ENCODE measurements at places on chromosomes 2 and 18. TPM values are rescaled to one million over a fixed set of nuclear protein-coding genes. Genes with fewer than 3 reads are reported as not detected.

DNA sequence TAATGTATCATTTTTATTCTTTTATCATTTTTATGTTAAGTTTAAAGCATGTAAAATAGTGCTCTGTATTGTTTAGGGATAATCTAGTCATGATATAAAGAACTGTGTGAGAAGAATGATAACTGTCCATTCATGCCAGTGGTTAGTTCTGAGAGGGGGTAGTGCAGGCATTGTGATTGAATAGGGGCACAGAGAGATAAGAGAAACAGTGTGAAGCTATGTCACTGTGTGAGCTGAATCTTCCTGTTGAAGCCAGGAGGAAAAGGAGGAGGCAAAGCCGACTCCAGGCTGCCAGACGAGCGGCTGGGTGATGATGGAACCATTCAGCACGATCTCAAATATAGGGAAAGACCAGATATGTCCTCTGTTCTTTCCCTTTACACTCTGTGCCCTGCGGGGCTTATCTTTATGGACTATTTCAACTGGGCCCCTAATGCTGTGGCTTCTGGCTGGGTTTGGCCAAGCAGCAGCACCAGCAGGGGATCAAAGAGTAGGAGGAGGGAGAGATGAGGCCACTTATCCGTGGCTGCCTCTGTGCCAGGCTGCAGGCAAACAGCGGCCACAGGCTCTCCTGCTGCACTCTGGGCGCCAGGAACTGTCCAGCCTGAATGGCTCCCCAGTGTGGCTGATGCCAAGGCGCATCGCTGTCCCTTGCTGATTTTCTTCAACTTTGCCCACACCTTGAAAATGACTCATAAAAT lies 128.0 kb downstream of the SPP2 start:
- no peaks in the 10 kb centered on the region for H3K36me3 ChIP-seq
- no peak overlapping the region for H3K4me3 ChIP-seq
- H3K27me3 ChIP-seq: peaks cover 10% of the 10 kb centered on the region
- no peaks in the 10 kb centered on the region for H3K4me1 ChIP-seq

- H3K4me1 ChIP-seq: no peaks in the 10 kb centered on the region
- no peak for DNase-seq
- no peaks in the 10 kb centered on the region for H3K27me3 ChIP-seq
- H3K27ac ChIP-seq: no peak overlapping the region
These were observed 130.6 kb downstream of the ZEB2 start for GRCh38 chr2:144389151-144389929.

DNA sequence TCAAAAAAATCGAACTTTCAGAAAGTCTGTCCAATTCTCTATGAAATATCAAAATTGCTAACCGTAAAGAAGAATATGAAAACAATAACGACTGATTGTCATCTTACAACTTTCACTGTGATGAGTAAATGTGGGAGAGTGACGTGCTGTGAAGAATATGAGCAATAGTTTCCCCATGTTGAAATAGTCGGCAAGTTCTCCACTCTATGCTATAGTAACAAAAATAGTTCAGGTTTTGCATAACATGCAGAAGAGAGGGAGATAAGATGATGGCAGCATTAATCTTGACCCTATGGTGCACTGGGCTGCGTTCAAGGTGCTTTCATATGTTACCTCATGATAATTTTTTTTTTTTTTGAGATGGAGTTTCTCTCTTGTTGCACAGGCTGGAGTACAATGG lies 196.8 kb upstream of the CYRIA start:
- no peak overlapping the region for H3K4me3 ChIP-seq
- DNase-seq: no peak
- no peaks in the 10 kb centered on the region for H3K27me3 ChIP-seq
- no peak overlapping the region for H3K27ac ChIP-seq

DNA sequence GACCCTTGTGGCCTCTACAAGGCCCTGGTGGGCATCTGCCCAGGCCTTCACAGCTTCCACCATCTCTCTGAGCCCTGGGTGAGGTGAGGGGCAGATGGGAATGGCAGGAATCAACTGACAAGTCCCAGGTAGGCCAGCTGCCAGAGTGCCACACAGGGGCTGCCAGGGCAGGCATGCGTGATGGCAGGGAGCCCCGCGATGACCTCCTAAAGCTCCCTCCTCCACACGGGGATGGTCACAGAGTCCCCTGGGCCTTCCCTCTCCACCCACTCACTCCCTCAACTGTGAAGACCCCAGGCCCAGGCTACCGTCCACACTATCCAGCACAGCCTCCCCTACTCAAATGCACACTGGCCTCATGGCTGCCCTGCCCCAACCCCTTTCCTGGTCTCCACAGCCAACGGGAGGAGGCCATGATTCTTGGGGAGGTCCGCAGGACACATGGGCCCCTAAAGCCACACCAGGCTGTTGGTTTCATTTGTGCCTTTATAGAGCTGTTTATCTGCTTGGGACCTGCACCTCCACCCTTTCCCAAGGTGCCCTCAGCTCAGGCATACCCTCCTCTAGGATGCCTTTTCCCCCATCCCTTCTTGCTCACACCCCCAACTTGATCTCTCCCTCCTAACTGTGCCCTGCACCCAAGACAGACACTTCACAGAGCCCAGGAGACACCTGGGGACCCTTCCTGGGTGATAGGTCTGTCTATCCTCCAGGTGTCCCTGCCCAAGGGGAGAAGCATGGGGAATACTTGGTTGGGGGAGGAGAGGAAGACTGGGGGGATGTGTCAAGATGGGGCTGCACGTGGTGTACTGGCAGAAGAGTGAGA lies 2.0 kb downstream of the PROC start:
- DNase-seq: no peak
- H3K4me3 ChIP-seq: no peak overlapping the region
- H3K27me3 ChIP-seq: peaks cover 19% of the 10 kb centered on the region
- no peak overlapping the region for H3K27ac ChIP-seq
- peaks cover 31% of the 10 kb centered on the region for H3K4me1 ChIP-seq

DNA sequence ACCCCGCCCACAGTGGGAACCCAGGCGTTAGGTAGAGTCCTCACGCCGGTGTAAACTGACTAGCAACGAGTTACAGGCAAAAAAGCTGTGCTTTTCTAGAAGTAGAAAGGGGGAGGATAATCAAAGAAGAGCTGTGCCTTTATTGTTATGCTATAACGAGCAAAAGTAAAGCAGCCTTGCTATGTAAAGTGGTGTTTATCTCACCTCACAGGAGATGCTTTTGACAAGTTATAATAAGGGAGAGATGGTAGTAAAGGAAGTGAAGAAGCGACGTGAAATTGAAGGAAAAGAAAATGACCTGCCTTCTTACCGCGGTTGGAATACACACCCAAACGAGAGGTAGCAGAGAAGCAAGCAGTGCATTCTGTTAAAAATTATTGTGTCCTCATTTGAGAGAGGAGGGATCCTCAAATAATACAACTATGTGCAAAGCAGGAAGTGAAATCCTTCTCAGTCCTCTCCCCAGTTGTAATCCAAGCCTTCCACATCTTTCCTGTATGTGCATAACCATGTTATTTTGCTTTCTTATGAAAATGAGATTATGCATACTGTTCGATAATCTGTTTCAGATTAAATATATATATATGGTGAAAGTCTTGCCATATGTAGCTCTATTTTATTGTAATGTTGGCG lies 962 bp downstream of the TANK start:
- peak overlapping the region; percentile 91 for H3K4me3 ChIP-seq
- H3K4me1 ChIP-seq: peaks cover 52% of the 10 kb centered on the region
- no peak for DNase-seq

- no peaks in the 10 kb centered on the region for H3K36me3 ChIP-seq
- no peaks in the 10 kb centered on the region for H3K27me3 ChIP-seq
- no peak overlapping the region for H3K27ac ChIP-seq
- peaks cover 3% of the 10 kb centered on the region for H3K4me1 ChIP-seq
These were observed 87.0 kb downstream of the GBX2 start for GRCh38 chr2:236081171-236081570.

DNA sequence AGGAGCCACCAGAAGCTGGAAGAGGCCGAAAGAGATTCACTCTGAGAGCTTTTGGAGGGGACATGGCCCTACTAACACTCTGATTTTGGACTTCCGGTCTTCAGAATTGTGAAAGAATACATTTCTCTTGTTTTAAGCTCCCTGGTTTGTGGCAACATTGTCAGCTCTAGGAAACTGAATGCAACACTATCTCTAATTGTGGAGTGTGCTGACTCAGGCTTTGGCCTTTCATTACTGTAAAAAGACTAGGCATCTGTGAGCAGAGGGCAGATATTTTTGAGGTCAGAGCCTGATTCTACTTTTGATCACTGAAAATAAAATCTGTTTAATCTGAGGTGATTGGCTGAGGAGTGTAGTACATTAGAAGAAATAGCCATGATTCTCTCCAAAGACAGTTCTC lies 185.4 kb upstream of the FAM98A start:
- H3K4me1 ChIP-seq: no peaks in the 10 kb centered on the region
- no peaks in the 10 kb centered on the region for H3K27me3 ChIP-seq
- no peaks in the 10 kb centered on the region for H3K36me3 ChIP-seq
- H3K27ac ChIP-seq: no peak overlapping the region
- no peak overlapping the region for H3K4me3 ChIP-seq

- peaks cover 29% of the 10 kb centered on the region for H3K4me1 ChIP-seq
- H3K4me3 ChIP-seq: no peak overlapping the region
- H3K27ac ChIP-seq: no peak overlapping the region
- DNase-seq: no peak
These were observed 92.6 kb downstream of the VAPA start for GRCh38 chr18:10006311-10006893.

DNA sequence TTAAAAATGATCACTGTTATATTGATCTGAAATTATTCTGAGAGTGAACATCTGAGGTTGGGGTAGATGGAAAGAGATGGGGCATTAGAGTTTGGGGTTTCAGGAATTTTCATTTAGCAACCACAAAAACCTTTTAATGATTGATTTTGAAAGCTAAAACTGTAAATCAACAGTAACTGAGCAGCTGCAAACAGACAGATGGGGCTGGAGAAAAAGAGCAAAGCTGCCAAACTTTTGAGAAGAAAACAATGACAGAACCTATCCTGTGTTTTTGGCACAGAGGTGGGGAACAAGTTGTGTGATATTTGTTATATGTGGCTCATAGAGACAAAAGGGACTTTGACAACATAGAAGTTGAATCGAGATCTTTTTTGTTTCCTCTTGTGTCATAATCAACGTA lies 415.8 kb upstream of the DSEL start:
- no peaks in the 10 kb centered on the region for H3K4me1 ChIP-seq
- no peak for DNase-seq
- H3K4me3 ChIP-seq: no peak overlapping the region
- no peaks in the 10 kb centered on the region for H3K36me3 ChIP-seq

- H3K4me3 ChIP-seq: no peak overlapping the region
- H3K4me1 ChIP-seq: peaks cover 20% of the 10 kb centered on the region
- no peak overlapping the region for H3K27ac ChIP-seq
These were observed 149.3 kb downstream of the HAUS1 start for GRCh38 chr18:46253498-46253897.

- DNase-seq: no peak
- H3K27me3 ChIP-seq: no peaks in the 10 kb centered on the region
- no peaks in the 10 kb centered on the region for H3K36me3 ChIP-seq
These were observed 105.5 kb downstream of the COPS8 start for GRCh38 chr2:237190966-237191713.

DNA sequence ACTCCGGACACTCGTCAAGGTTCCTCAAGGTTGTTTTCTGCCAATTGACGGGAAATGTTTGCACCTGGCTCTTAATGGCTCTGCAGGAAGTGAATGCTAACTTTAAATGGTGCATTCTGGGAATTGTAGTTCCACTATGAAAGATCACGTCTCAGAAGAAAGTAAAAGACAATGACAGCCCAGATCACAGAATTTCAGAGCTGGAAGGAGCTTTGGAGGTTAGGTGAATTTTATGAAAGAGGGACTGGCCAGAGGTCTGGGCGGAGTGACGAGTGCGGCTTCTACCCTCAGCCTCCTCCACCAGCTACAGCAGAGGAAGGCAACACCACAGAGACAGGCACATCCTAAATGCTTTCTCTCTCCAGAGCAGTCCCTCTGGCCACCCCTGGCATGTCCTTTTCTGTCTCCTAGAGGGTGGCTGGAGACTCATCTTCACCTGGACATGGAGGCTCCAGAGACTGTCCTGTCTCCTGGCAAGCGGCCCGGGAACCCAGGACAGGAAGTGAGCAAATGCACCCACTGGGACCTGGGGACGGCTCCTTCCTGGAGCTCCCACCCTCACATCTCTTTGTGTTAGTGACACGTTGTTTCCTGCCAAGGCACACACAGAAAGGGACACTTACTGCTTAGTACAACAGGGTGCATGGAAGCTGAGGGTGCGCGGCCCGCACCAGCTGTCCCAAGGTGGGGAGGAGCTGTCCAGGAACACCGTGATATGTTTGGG lies 19.4 kb downstream of the THAP4 start:
- no peaks in the 10 kb centered on the region for H3K27me3 ChIP-seq
- peaks cover 17% of the 10 kb centered on the region for H3K4me1 ChIP-seq
- DNase-seq: no peak
- H3K4me3 ChIP-seq: peak overlapping the region; percentile 34

- H3K36me3 ChIP-seq: no peaks in the 10 kb centered on the region
- H3K4me1 ChIP-seq: no peaks in the 10 kb centered on the region
- H3K27me3 ChIP-seq: no peaks in the 10 kb centered on the region
- no peak overlapping the region for H3K27ac ChIP-seq
These were observed 390.3 kb downstream of the GPD2 start for GRCh38 chr2:156826341-156826933.

DNA sequence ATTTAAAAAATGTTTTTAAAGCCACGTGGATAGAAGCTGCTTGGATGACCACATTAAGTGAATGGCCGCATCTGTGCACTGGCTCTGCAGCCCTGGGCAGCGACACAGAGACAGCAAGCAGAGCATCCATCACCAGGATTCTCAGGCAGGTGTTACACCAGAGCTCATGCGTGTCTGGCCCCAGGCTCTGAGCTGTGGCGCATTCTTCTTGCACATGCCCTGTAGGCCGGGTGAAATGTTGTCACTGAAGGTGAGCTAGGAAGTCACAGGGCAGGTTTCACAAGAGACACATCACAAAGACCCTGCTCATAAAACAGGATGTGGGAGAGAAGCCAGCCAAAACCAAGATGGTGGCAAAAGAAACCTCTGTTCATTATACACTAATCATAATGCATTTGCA lies 8.4 kb upstream of the PXDN start:
- H3K27ac ChIP-seq: no peak overlapping the region
- peaks cover 21% of the 10 kb centered on the region for H3K27me3 ChIP-seq
- peaks cover 3% of the 10 kb centered on the region for H3K4me1 ChIP-seq
- DNase-seq: no peak

DNA sequence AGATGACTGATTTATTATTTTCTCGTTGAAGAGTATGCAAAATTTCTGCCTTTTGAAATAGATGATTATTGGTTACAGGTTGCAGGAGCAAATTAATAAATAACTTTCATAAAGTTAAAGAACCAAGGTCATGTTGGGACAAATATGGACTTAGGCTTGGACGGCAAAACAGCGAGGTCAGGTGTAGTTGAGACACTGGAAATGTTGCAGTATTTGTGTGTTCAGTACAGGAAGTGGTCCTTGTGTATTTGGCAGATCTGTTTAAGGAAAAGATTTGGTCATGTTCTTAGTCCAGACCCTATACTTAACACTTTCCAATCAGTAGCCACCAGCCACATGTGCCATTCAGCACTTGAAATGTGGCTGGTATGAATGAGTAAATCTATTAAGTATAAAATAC lies 486.5 kb downstream of the TDRD15 start:
- H3K27me3 ChIP-seq: no peaks in the 10 kb centered on the region
- no peaks in the 10 kb centered on the region for H3K4me1 ChIP-seq
- H3K27ac ChIP-seq: no peak overlapping the region
- DNase-seq: no peak
- no peak overlapping the region for H3K4me3 ChIP-seq
- no peaks in the 10 kb centered on the region for H3K36me3 ChIP-seq

Gene YES1
- total RNA-seq: 101 TPM

Gene NR4A2
- total RNA-seq: 19.1 TPM

Gene C2orf78
- total RNA-seq: not detected

Gene SEC11C
- total RNA-seq: 31.9 TPM

Gene AOX1
- 38.6 TPM for total RNA-seq

Gene EVA1A
- total RNA-seq: 9.5 TPM

Gene DSG1
- 1,832 TPM for total RNA-seq

Gene PRSS56
- total RNA-seq: not detected

Gene B3GNT2
- total RNA-seq: 16.9 TPM

Gene PSME4
- 66.1 TPM for total RNA-seq

All from suprapubic skin (tissue), 4 donors.